ENCODE measurements at places on chromosomes 1 and 21. TPM values are rescaled to one million over a fixed set of nuclear protein-coding genes. Genes with fewer than 3 reads are reported as not detected.

The ATAD3C gene
- not detected for polyA plus RNA-seq

- no peak for DNase-seq
These were observed 55.0 kb downstream of the ADARB1 start for GRCh38 chr21:45129189-45129923.

The SYT2 gene
- polyA plus RNA-seq: 0.01 TPM

- no peak for DNase-seq
These were observed 38.0 kb downstream of the FOXO6 start for GRCh38 chr1:41399145-41399795.

The NBPF3 gene
- 7.4 TPM for polyA plus RNA-seq

The LRRC7 gene
- not detected for polyA plus RNA-seq

DNA sequence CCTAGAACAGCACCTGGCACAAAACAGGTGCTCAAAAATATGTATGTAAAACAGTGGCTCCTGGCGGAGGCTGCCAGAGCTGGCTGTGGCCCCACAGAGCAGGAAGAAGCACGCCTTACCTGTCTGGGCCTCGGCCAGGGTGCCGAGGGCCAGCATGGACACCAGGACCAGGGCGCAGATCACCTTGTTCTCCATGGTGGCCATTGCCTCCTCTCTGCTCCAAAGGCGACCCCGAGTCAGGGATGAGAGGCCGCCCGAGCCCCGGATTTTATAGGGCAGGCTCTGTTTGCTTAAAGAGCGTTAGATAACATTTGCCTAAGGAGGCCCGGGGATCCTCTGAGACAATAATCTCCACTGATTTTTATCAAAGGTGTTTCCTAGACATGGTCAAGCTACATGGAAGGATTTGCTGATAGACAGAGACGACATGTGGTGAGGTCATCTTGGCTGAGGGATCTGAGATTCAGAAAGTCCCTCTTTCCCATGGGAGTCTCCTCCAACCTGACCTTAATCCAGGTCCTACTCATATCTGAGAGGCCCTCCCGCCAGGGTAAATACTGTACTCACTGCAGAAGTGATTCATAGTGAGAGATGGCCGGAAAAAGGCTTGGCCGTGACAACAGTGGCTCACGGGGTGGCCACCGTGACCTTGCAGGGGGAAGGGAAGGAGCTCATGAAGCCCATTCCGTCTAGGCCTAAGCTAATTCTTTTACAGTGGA is at the start of gene TFF1:
TFF1 (minus strand) TSS at position 244 of the 719 bp plus-strand sequence; CDS start at position 204, 40 bp downstream.
- peak; percentile 41 for DNase-seq

GRCh38 chr1:2459757-2460156 is 16.3 kb upstream of the PLCH2 start:
- peak; percentile 30 for DNase-seq

The SELENBP1 gene
- 12.6 TPM for polyA plus RNA-seq

The TNN gene
- polyA plus RNA-seq: not detected

DNA sequence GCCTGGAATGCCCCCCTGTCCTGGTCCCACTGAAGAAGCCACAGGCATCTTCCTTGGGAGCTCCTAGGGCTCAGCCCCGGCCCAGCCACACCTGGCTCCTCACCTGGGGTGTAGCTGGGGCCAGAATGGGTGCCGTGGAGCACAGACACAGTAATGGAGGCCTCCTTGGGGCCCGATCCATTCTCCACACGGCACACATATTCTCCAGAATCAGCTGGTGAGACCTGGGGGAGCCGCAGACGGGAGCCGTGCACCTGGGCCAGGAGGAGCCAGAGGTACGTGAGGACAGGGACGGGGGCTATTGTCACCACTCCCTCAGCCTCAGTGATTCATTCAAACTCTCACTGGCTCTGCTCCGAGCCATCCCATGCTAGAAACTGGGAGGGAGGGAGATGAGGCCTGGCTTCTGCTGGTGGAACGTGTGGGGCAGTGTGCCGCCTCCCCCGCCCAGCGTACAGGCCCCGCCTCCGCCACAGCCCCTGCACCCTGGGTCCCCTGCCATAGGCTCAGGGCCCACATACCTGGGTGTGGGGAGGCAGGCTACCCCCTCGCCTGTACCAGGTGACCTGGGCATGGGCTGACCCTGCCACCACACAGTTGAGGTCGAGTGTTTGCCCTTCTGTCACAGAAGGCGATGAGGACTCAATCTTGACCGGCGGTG is 42.2 kb downstream of the LDLRAD2 start:
- DNase-seq: no peak

GRCh38 chr1:17890815-17891191 is 135.7 kb downstream of the ACTL8 start:
- DNase-seq: no peak

The MYOC gene
- polyA plus RNA-seq: not detected

GRCh38 chr1:67345556-67345955 is 37.9 kb downstream of the IL12RB2 start:
- DNase-seq: no peak

The IL6R gene
- polyA plus RNA-seq: 1.8 TPM

The FASLG gene
- 0.04 TPM for polyA plus RNA-seq

The FMO5 gene
- 0.37 TPM for polyA plus RNA-seq

The BMP8B gene
- polyA plus RNA-seq: 2.3 TPM

GRCh38 chr1:6299557-6300165 is 38.8 kb upstream of the GPR153 start:
- no peak for DNase-seq

GRCh38 chr1:33435096-33435820 is 4.4 kb upstream of the PHC2 start:
- DNase-seq: no peak

DNA sequence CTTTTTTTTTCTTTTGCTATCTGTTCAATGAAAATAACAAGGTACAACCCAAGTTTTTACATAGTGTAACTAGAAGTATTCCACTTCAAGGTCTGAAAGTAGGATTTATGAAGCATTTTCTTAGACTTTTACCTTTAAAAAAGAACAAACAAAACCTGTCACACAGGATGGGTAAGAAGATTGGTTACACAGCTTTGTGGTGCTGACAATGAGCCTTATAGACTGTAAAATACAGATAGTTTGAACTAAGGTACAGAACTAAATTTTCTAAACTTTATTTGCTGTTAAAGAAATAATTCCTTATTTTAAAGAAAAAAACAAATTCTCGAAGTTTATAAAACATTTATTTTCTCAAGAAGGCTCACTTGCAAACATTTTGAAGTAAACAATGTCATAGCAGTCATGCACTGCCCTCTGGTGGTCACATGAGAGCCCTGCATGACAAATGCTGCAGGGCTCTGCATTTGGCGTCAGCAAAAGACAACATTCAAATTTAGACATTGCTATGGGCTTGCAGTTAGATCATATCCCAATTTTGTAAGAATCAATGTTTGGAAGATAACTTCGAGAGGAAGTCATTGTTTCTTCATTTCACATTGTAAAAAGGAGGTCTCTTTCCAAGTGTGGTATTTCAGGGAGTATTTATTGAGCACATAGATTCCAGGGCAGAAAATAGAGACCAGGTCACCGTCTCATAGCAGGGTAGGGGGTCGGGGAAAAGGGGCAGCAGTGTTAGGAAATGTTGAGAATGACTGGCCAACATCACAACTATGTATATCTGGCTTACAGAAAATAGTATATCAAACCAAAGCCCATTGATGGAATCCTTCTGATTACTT is 115.3 kb upstream of the FMN2 start:
- peak; percentile 68 for DNase-seq

DNA sequence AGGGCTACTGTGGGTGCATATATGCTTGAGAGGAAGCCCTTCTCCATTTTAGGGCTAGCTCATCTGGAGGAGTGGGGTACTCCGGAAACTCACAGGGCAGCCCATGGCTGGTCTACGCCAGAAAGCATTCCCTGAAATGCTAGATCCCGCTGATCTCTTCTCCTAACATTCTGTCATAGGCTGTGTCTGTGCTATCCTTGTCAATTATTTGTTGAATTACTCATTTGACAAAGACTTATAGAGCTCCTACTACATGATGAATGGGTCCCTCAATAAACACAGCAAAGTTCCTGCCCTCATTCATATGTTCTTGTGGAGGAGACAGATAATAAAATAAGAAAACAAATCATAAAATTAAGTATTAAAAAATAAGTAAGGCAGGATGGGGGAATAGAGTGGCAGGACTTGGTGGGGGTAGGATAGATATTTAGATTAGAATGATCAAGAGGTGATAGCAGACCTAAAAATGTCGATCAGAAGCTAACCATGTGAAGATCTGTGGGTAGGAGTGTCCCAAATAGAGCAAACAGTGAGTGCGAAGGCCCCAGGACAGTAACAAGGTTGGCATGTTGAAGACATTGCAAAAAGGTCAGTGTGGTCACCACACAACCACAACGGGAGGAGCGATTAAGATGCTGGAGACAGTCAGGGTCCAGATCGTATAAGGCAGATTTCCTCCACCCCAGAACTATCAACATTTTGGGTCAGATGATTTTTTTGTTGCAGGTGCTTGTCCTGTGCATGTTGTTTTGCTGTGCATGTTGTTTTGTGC is 13.2 kb downstream of the NGF start:
- DNase-seq: no peak

The FAM151A gene
- not detected for polyA plus RNA-seq

DNA sequence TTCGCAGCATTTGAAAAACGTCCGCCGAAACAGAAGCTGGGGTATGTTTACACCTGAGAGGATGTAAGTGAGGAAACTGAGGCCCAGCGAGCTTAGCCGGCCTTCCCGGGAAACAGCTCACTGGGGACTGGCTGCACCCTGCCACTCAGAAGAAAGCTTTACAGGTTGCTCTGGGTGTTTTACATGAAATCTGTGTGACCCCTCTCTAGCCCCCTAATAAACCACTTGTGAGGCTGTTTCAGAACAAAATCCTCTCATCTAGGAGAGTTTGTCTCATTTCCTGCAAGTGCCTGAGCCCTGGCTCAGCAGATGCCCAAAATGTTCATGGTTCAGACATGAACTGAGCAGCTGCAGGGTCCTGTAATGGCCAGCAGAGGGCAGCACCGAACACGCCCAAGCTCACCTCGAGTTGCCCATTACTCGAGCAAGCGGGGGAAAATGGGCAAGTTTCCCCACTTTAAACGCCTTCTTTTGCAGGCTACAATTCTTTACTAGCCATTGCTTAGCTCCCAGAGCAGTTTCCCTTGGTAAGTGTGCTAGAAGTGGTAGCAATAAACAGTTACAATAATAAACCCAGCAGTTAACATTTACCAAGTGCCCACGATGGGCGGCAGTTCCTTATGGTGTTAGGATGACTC is 76.4 kb downstream of the FHAD1 start:
- DNase-seq: peak; percentile 46

GRCh38 chr1:205438213-205439158 is 16.6 kb upstream of the LEMD1 start:
- peak; percentile 60 for DNase-seq
